Amniotic epithelial cell (primary cell): ENCODE measurements at places on chromosomes 13 and 19.

DNA sequence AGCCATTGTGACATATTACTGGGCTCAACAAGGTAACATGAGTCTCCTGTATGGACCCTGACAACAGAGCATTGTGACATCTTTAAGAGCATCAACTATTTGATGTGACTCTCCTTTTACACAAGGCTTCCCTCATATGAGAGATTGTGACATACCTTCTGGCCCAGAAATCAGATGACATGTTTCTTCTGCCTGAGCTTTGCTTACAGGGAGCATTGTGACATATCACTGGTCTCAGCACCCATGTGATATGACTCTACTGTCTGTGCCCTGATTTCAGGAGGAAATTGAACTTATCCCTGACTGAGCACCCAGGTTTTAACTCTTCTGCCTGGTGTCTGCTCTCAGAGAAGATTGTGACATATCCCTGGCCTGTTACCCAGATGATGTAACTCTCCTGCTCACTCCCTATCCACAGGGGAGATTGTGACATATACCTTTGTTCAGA is 15.9 kb upstream of the ZNF681 start:
- peak; percentile 53 for DNase-seq

DNA sequence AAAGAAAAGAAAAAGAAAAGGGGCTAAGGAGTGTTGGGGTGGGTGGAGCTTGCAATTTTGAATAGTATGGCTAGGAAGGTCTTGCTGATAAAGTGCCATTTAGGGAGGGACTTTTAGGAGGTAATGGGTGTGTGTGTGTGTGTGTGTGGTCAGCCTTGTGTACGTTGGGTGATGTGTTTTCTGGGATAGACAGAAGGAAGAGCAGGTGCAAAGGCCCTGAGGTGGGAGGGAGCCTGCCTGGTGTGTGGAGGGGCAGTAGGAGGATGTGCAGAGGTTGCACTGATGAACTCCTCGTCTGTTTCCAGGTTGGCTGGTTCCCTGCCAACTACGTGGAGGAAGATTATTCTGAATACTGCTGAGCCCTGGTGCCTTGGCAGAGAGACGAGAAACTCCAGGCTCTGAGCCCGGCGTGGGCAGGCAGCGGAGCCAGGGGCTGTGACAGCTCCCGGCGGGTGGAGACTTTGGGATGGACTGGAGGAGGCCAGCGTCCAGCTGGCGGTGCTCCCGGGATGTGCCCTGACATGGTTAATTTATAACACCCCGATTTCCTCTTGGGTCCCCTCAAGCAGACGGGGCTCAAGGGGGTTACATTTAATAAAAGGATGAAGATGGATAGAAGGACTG is 30.5 kb upstream of the ADGRE1 start:
- DNase-seq, result no peak

- DNase-seq, result no peak
These were observed 182.1 kb downstream of the POSTN start for GRCh38 chr13:37416291-37417059.

GRCh38 chr13:66886264-66886663 is 343.9 kb downstream of the PCDH9 start:
- DNase-seq, result no peak

DNA sequence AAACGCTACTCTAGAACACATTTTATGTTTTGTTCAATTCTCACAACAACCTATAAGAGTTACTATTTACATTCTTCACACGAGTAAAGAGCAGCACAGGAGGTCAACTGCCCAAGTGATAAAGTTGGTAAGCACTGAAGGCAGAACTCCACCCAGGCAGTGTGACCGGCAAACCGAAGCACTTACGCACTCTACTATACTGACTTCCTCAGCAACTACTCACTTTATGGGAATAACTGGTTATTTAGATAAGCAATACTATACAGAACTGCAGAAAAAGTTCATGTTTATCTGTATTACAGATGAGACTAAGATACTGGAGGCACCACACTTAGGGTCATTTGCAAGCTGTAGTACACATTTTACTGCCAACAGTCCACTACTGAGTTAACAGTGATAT is 28.8 kb downstream of the FOXO1 start:
- DNase-seq, result no peak

GRCh38 chr19:48484931-48485612 is 15.9 kb downstream of the CYTH2 start:
- DNase-seq, result no peak

DNA sequence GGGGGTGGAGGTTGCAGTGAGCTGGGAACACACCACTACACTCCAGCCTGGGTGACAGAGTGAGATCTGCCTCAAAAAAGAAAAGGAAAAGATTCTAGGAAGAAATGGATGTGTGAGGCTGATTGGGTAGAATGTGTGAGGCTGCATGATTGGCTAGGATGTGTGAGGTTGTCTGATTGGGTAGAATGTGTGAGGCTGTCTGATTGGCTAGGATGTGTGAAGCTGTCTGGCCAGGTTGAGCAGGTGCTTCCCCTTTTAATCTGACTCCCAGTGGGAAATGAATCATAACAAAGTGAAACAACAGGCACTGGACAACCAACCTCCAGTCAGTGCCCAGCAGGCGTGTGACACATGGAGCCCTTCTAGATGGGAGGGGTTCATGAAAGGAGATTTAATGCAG is 14.7 kb downstream of the C13orf46 start:
- DNase-seq, result no peak

DNA sequence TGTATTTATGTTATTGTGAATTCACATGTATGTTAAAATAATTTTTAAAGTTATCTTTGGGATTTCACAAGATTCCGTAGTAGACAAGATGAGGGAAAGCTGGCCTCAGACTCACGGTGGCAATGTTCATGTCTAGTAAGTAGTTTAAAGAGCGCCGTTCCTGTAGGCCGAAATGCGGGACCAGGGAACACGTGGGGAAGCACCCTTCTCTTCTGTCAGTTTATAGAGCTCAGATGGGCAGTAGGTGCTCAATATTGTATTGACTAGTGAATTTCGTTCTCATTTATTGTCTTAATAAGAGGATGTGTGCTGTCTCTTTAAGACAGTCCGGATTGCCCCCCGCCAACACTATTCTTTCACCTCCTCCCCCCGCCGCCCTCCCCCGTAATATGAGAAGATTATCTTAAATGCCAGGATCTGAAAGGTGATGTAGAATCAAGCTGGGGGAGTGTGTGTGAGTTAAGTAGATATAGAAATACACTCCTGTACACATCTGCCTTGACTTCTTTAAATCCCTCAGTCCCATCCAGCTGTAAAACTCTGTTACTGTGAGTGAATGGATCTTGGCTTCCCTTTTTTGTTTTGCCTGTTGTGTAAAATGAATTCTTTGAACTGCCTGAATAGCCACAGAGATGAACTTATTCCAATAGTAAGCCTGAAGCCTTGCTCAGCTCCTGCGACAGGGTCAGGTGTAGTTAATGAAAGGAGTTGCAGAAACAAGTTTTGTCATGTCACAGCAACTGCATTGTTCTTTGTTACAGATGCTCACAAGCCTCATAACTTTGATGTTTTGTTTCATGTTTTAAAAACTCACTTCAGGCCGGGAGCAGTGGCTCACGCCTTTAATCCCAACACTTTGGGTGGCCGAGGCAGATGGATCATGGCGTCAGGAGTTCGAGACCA is 1.3 kb downstream of the LAMP1 start:
- no peak for DNase-seq

GRCh38 chr19:53057904-53058580 is 13.5 kb downstream of the ERVV-2 start:
- no peak for DNase-seq

DNA sequence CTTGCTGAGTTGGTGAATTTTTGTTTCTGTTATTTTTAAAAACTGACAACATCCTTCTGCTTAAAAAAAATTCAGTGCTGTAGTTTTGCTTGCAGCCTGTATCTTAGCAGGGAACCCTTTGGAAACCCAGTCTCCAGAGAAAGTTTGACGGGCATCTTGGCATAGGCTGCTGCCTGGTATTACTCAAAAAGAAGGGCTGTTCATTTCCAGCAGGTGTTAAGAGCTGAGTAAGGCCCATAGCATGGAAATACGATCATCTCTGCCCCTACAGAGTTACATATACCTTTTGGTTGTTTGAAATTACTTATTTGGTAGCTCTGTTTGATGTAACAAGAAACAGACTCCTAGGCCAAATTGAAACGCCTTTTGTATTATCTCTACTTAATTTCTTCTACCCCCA is 41.5 kb downstream of the URI1 start:
- no peak for DNase-seq

DNA sequence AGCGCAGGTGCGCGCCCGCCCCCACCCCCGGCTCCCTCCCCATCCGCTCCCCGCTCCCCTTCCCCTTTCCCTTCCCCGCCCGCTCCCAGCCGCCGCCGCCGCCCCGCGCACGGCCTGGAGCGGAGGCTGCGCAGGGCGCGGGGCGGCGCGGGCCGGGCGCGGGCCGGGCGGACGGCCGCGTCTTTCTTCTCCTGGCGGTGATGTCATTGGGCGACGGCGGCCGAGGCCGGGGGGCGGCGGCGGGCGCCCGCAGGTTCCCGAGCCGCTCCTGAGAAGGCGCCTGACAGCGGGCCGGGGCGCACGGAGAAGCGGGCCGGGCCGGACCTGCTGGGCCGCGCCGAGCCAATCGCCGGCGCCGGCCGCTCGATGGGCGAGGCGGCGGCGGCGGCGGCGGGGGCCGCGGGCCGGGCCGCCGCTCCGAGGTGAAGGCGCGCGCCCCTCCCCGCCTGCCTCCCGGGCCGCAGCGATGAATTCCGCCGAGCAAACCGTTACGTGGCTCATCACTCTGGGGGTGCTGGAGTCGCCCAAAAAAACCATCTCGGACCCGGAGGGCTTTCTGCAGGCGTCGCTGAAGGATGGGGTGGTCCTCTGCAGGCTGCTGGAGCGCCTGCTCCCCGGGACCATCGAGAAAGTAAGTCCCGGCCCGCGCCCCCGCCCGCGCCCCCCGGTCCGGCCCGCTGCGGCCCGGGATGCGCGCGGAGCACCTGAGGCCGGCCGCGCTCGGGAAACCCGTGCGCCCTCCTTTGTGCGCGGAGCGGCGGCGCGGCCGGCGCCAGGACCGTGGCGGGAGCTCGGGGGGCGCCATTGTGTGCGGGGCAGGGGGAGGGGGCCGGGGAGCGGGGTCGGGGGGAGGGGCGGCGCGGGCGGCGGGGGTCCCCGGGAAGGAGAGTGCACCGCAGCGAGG is at the start of gene ARHGEF7:
TSS of gene ARHGEF7 (plus strand) at position 250 of the 904 bp plus-strand sequence. CDS start at position 467, 217 bp downstream.
- no peak for DNase-seq

GRCh38 chr13:22926748-22927400 is 253.9 kb upstream of the SGCG start:
- DNase-seq, result peak; percentile 32

GRCh38 chr19:9323557-9323918 is 441 bp upstream of the ZNF559 start:
- peak; percentile 81 for DNase-seq

GRCh38 chr19:10718205-10719196 is 622 bp downstream of the DNM2 start:
- no peak for DNase-seq

- DNase-seq, result peak; percentile 78
These were observed 24.7 kb upstream of the SPATA13 start for GRCh38 chr13:24135674-24136300.

- no peak for DNase-seq
These were observed 14.2 kb downstream of the MED26 start for GRCh38 chr19:16613841-16614240.

- no peak for DNase-seq
These were observed 10.8 kb downstream of the EDNRB start for GRCh38 chr13:77907666-77908341.

DNA sequence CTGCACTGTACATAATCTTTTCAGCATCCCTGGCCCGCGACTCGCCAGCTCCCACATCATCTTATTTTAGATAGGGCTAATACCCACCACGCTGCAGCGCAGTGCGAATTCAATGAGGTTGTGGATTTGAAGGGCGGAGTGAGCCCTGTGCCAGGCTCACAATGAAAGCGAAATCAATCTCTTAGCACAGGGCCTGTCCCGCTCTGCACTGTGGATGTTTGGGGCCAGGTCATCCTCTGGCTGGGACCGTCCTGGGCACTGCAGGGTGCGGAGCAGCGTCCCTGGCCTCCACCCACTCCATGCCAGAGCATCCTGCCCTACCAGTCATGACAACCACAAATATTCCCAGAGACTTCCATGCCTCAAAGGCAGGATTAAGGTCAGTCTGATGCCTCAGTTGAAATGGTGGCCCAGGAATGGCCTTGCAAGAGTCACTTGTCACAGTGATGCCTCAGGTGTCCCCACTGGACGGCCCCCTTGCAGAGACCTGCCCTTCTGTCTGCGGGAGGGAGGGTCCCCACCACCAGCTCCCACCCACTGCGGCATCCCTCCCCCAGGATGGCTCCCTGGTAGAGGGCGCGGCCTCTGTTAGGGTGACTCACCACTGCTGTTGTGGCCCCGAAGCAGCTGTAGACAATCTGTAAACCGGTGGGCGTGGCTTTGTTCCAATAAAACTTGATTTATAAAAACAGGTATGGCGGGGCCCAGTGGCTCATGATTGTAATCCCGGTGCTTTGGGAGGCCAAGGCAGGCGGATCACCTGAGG is 5.6 kb downstream of the UHRF1 start:
- DNase-seq, result peak; percentile 77

- DNase-seq, result no peak
These were observed 42.6 kb downstream of the RFC3 start for GRCh38 chr13:33860526-33860925.

DNA sequence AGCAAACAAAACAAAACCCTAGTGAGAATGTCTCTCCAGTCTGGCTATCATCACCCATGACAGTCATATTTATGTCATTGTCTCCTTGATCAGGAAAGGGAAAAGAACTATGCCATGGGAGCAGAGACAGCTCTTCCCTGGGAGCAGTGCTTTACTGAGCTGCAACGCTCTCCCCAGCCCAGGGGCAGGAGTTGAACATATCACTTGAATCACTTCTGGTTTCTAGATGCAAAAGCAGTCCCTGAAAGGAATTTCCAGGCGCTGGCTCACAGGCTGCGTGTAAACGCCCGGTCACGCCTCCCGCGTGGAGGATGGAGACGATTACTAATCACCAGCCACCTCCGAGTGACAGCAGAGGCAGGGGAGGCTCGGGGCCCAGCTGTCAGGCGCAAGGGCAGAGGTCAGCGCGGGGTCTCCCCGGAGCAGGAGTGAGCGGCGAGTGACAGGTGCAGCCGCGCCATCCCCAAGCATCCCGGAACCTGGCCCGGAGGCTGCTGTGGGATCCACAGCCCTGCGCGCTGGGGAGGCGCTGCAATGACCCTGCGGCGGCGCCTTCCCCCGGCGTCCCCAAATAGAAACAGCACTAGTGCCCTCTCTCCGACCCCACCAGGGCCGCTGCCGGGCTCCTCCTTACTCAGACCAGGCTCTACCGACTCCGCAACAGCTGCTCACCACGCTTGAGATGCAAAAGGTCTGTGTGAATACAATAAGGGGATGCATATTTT is 23.5 kb upstream of the DCLK1 start:
- peak; percentile 8 for DNase-seq

DNA sequence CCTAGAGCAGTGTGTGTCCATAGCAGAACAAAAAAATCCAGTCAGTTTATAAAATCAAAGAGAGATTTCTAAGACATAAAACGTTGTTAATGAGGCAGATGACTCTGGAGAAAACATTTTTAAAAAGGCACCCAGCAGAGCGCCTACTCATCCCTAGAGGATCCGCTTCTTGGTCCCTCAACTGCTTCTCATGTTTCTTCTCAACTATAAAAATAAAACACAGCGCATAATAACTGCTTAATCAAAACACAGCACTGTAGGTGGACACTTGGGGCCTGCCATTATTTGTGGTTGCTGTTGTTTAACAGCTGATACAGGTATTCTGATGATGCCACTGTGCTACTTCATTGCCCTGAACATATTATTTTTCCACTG is 347.9 kb downstream of the FGF9 start:
- DNase-seq, result no peak

- peak; percentile 77 for DNase-seq
These were observed 583 bp downstream of the CCDC61 start for GRCh38 chr19:45995715-45996385.

- no peak for DNase-seq
These were observed 16.0 kb downstream of the TM6SF2 start for GRCh38 chr19:19257137-19257536.

GRCh38 chr13:44425041-44425814 is 51.6 kb downstream of the SERP2 start:
- DNase-seq, result no peak
